IPS-NIHi11 (cell line): ENCODE measurements at places on chromosomes 5 and 9.

DNA sequence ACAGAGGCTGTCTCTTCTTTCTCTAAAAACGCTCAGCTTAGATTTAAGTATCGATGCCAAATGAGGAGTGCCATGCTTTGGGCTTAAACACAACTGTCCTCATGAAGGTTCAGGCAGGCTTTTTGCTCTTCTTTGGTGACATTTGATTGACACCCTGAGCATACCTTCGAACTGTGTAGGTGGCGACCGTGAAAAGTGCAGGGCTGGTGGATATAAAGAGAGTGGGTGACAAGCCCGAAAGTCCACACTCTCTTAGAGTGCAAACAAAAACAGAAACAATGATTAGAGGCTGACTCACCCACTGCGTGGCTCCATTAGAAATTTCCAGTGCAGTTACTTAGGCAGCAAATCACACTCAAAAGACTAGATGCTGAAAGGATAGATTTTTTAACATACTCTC, 141.7 kb downstream of the SYK start:
- no peak for DNase-seq

DNA sequence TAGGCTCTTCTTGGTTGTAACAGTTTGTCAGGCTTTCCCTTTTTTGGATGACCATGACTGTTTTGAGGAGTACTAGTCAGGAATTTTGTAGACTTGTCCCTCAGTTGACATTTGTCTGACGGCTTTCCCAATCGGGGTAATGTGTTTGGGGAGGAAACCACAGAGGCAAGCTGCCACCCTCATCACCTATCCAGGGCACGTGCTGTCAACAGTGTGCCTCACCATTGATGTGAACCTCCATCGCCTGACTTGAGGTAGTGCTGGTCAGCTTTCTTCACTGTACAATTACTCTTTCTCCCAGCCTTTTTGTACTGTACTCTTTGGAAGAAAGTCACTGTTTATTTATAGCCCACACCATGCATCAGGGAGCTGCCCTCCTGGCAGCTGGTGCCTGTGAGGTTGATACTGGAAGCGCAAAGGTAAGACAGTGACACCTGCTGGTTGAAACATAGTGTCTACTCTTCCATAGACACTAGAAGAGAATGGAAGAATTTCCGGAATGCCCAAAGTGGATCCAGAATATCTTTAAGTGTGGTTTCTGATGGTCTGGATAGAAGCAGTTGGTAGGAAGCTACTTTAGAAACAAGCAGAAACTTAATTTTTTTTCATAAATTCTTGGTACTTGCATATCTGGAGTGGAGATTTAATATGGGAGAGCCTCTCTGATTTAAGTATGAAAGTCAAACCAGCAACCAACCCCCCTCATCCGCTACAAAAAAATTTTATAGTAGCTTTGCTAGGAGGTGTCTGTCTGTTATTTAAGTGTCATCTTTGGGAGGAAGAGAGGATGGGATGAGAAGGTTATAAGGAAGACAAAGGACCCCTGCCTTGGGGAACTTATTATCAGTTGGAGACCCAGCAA, 69.3 kb downstream of the SNX30 start:
- peak; percentile 75 for DNase-seq

- no peak for DNase-seq
Measured at GRCh38 chr9:72984226-72984947, 31.5 kb upstream of the ALDH1A1 start.

GRCh38 chr5:119418606-119419100, 33.6 kb upstream of the HSD17B4 start:
- no peak for DNase-seq

- DNase-seq: no peak
Measured at GRCh38 chr9:78921341-78921740, 624.4 kb downstream of the PSAT1 start.

DNA sequence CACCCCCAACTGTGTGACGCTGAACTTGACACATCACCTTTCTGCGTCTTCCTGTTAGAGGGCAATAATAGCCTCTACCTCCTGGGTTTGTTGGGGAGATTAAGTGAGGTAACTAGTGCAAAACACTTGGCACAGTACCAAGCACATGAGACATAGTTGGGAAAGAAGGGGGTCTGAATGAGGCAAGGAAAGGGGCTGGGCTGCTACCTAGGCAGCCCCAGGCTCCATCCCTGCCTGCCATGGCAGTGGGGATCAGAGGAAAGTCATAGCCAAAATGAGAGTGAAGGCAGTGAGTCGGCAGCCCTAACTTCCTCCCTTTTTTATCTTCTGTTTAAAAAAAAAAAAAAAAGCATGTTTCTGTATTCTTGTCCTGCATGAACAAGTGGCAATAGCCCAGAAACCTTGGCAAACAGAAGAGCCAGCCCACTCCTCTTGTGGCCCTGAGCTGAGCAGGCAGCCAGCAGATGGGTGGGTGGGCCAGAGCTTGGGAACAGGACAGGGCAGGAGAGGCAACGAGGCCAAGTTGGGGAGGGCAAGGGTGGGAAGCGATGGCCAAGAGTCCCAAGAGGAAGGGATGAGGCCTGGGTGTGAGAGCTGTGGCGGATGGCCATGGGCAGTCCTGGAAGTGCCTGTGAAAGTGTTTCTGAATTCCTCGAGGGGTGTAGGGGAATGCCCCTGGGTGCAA, 11.4 kb downstream of the CAMK2A start:
- DNase-seq: no peak

DNA sequence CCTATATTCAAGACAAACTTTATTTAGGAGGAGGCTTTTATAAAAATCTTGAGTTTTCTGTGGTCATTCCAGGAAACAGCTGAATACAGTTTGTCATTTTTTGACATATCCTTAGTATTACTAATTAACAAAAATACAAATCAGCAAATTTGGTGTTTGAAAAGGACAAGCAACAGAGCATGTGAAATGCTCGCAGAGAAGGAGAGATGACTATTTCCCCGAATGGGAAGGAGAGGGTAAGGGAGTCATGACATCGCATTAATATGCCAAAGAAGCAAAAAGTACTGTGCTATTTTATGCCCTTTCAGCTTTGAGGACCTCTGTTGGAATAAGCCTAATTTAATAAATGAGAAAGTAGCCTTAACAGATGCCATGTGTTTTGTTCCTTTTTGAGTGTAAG, 1.8 kb downstream of the SMIM15 start:
- DNase-seq: no peak

- peak; percentile 25 for DNase-seq
Measured at GRCh38 chr5:131563434-131564228, 71.4 kb downstream of the RAPGEF6 start.

DNA sequence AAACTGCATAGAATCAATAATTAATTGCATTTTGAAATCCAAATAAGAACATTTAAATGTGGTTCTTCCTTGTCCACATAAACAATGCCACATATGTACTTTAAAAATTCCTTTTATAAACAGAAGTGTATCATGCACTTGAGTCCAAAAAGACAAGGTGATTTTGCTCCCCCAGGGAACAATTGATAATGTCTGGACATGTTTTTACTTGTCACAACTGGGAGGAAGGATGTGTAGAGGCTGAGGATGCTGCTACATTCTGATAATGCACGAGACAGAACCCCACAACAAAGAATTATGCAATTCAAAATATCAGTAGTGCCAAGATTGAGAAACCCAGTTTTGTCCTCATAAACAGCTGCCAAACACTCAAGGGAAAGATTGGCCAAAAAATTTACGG, 181.1 kb upstream of the ISL1 start:
- DNase-seq: no peak

DNA sequence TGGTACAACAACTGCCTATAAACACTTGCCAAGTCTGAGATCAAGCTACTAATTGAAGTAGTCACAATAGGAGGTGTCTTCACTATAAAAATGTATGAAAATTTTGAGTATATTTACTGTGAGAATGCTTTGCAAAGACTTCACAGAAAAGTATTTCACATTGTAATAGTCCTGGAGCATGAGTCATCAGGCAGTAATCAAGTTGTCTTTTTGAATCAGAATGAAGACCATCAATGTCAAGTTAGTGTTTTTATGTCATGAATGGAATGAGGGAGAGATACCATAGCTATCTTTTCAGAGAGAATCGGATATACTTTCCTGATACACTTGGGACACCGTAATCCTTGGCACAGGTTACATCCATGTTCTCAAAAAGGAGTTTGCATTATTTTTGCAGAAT, 466.9 kb upstream of the ARRDC3 start:
- DNase-seq: no peak

- no peak for DNase-seq
Measured at GRCh38 chr9:99155736-99156135, 50.8 kb downstream of the TGFBR1 start.

DNA sequence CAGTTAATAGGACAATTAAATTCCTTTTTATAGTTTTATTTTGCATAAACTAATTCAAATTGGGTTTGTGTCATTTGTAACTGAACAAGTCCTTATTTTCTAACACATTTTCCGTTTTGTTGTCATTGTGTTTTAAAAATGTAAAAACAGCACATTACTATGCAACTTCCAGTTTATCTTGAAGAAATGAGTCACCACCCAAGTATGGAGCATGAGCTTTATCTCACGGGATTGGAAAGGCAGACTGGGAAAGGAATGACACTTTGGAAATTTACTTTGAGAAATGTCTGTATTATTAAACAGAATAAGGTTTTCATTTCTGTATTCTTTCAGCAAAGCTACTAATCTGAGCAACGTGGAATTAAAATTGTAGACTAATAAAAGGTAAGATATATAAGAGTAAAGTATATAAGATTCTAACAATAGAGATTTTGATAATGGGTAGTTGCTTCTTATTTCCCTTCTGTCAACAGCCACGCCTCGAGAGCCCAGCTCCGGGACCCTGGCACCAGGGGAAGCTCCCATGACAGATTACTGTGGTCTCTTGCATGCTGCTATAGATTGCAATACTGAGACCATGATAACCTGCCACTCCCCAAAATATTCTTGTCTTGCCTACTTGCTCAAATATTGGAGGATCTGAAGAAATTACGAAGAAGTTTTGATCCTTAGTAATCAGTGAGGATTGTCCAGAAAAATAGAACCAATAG, 433.1 kb downstream of the CHSY3 start:
- no peak for DNase-seq

- no peak for DNase-seq
Measured at GRCh38 chr5:167466992-167467391, 824.5 kb upstream of the WWC1 start.

DNA sequence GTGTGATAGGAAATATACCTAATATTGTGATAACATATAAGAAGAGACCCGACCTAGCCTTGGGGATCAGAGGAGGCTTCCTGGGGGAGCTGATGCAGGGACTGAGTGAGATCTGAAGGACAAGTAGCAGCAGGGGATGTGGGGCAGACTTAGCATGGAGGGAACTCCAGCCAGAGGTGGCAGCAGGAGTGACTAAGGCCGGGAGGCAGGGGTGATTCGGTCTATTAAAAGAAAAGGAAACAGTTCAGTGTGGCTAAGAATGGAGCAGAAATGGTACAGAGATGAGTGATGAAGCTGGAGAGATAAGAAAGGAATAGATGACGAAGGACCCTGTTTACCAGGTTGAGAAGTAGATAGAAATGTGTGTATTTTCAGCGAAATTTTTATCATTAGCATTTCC, 408.8 kb downstream of the ENC1 start:
- DNase-seq: no peak

GRCh38 chr9:115494393-115494792, 376.4 kb upstream of the TNC start:
- DNase-seq: no peak

GRCh38 chr5:61582205-61582820, 250.3 kb downstream of the ZSWIM6 start:
- DNase-seq: no peak

DNA sequence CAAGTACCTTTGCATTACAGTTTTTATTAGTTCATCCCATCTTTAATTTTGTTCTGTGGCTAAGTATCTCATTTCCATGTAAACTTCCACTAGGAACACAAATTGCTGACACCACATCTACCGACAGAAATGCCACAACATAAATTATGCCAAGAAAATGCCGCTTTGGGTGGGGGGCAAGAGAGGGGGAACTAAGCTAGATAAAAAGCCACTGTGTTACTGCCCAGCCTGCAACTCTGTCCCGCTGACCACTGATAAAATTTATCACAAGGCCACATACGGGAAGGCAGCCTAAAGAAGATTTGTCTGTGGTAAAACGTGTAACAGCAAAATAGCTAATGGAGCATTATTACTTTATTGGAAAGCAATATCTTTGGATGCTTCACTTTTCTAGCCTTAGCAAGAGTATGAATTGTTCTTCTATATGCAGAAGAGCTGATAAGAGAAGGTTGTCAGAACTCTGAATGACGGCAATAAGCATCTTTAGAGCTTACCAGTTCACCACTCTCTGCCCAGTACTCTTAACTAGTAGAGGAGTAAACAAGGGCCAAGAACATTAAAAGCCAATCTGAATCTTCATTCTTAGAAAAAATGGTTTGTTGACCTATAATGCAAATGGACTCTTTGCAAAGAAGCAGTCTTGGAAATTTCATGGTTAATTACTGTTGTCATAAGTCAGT, 172.2 kb upstream of the MEF2C start:
- DNase-seq: no peak

- no peak for DNase-seq
Measured at GRCh38 chr5:160152287-160152686, 33.0 kb upstream of the PWWP2A start.

DNA sequence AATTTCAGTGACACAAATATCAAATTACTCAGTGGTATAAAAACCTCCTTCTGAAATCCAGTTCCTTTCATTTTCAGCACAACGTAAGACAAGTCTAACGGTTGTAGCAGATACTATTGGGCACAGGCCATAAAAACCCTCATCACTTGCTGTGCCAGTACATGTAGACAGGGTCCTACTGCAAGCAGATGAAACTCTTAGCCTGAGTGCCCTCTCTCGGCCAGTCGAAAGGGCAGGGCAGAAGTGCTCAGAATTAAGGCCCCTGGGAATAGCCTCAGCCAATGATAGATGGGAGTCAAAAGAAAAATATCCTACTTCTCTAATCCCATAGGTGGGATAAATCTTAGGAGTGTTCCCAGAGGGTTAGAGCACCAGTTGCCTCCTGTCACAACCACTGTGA, 168.5 kb upstream of the FER start:
- no peak for DNase-seq

DNA sequence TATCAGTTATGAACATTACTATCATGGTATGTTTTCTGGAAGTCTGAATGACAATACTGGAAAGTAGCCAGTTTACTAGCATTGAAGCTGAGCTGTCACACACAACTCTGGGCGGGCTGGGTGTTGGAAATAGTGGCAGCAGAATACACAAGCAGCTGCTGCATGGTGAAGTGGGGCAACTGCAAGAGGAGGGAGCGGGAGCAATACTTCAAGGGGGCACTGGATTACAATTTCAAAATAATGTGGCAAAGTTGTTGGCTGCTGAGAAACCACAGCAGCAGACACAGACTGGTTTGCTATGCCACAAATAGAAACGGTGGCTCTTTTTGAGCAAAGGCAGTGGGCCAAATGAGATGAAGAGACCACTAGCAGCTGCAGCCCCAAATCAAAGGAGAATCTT, 350.2 kb downstream of the KIAA0825 start:
- DNase-seq: no peak

GRCh38 chr5:172830876-172831662, 3.0 kb upstream of the ERGIC1 start:
- DNase-seq: no peak

- no peak for DNase-seq
Measured at GRCh38 chr9:13817754-13818278, 496.1 kb downstream of the NFIB start.

- peak; percentile 15 for DNase-seq
Measured at GRCh38 chr5:169873642-169874041, 106.7 kb downstream of the INSYN2B start.
